Left ventricle myocardium superior (tissue), 1 donor: ENCODE measurements at places on chromosomes 1 and 21. TPM values are rescaled to one million over a fixed set of nuclear protein-coding genes. Genes with fewer than 3 reads are reported as not detected.

TUT4 gene
- 36.2 TPM for total RNA-seq

ADAM30 gene
- total RNA-seq, result not detected

LRRC38 gene
- 0.15 TPM for total RNA-seq

BARHL2 gene
- not detected for total RNA-seq

HEYL gene
- total RNA-seq, result 15.0 TPM

CACNA1E gene
- 1.2 TPM for total RNA-seq

KRTAP7-1 gene
- not detected for total RNA-seq

UCHL5 gene
- total RNA-seq, result 45.3 TPM

- DNase-seq, result no peak
Measured at GRCh38 chr1:68116643-68117235, 66.3 kb upstream of the DIRAS3 start.

- peak; percentile 45 for DNase-seq
Measured at GRCh38 chr1:184838504-184838951, 83.9 kb upstream of the EDEM3 start.

- DNase-seq, result no peak
Measured at GRCh38 chr21:40625991-40626390, 221.0 kb downstream of the DSCAM start.

DNA sequence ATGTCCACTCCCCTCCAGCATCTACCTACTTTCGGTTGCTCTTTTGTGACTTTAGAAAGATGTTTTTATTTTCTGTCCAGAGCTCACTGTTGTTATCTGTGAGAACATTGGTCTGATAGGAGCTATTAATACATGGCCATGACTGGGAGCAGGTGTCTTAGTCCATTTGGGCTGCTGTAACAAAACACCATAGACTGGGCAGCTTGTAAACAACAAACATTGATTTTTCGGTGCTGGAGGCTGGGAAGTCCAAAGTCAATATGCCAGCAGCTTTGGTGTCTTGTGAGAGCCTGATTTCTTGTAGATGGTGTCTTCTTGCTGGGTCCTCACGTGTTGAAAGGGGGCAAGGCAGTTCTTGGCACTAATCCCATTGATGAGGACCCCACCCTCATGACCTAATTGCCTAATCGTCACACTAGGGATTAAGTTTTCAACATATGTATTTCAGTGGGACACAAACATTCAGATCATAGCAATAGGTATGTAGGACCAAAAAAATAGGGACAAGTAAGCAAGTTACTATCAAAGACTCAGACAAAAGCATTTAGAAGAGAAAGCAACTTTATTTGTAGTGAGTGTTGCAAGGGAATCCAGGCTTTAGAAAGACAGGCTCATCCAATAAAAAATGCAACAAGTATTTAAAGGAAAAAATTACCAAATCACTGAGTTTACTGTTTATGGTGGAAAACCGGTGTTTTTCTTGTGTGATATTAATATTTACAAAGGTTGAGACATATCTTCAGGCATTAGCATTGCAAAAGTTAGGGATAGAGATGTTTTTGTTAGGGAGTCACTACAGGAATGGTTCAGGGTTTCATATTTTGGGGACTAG is 55.2 kb upstream of the WDR26 start:
- DNase-seq, result no peak

DNA sequence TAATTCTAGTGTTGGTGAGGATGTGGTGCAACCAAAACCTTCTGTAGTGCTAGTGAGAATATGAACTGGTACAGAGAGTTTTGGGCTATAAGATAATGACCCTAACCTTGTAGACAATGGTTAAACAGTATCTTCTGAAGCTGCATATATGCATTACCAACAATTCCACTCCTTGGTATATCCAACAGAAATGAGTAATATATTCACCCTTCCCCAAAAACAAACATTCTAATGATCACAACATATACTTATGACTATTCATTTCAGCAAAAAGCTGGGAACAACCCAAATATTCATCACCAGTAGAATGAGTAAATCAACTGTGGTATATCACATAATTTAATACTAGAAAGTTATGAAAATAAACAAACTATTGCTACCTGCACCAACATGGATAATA is 39.6 kb upstream of the DPYD start:
- no peak for DNase-seq

- no peak for DNase-seq
Measured at GRCh38 chr1:63856924-63857323, 83.1 kb downstream of the ROR1 start.
